ENCODE measurements at places on chromosomes 5 and 9.

DNA sequence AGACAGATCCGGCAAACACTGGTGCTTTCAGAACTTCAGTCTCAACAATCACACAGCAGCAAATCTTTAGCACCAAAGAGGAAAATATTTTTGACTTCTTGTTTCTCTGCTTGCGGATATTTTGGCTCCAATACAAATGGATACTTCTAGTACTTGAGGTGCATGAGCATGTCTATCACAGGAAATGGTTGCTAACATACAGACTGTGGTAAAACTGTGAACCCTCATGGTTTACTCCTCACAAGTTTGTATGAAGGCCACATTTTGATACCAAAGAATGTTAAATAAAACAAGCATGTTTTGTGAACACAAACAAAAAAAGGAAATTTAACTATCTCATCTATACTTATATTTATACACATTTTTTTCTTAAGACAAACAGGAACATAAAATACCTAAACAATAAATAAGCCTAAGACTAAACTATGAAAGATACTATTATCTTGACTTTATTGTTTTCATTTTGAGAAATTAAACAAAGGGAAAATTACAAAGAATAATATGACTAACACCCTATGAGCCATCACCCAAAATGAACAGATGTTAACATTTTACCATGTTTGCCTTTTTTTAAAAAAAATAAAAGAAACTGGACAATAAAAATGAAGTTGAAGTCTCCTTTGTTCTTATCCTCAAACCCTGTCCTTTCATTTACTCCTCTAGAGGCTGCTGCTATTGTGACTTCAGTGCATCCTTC lies 135.0 kb upstream of the LHFPL2 start:
- DNase-seq, result no peak

- no peak for DNase-seq
Observed at GRCh38 chr9:95023217-95024003, 294.1 kb downstream of the FANCC start.

- peak; percentile 91 for DNase-seq
Observed at GRCh38 chr9:132591244-132591643, 8.8 kb downstream of the BARHL1 start.

- no peak for DNase-seq
Observed at GRCh38 chr5:91164424-91164823, 218.7 kb downstream of the ARRDC3 start.

DNA sequence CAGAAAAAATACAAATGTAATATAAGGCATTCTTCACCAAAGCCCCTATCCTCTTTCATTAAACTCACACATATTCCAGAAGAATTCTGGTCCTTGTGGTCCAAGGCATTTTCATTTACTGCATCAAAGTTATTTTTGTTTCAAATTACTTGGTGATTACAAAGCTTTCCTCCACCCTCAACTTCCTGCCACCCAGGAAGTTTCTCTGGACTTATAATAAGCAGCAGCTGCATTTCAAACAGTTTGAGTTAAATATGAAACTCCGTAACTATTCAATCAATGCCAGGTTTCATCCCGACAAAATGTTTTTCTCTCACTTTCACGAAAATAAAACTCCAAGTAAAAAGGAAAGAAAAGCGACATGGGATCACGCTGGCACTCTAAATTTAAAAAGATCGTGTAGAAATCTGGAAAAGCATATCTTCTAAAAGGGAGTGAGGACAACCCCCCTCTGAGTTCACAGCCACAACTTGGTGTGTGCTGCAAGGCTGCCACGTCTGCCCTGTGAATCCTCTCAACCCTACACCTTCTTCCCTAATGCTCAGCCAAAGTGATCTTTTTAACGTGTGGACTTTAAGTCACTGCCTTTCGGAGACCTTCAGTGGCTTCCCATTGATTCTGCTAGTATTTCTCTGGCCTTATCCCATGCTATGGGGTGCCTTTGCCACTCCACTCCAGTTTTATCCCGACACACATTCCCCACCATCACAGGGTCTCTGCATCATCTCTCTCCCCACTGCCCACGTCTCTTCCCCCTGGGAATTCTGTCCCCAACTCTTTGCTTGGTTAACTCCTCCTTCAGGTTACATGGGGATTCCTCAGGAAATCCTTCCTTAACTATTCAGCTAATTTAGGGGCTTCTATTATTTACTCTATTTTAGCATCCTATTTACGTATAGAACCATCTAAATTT lies 91.1 kb upstream of the CER1 start:
- DNase-seq, result no peak

DNA sequence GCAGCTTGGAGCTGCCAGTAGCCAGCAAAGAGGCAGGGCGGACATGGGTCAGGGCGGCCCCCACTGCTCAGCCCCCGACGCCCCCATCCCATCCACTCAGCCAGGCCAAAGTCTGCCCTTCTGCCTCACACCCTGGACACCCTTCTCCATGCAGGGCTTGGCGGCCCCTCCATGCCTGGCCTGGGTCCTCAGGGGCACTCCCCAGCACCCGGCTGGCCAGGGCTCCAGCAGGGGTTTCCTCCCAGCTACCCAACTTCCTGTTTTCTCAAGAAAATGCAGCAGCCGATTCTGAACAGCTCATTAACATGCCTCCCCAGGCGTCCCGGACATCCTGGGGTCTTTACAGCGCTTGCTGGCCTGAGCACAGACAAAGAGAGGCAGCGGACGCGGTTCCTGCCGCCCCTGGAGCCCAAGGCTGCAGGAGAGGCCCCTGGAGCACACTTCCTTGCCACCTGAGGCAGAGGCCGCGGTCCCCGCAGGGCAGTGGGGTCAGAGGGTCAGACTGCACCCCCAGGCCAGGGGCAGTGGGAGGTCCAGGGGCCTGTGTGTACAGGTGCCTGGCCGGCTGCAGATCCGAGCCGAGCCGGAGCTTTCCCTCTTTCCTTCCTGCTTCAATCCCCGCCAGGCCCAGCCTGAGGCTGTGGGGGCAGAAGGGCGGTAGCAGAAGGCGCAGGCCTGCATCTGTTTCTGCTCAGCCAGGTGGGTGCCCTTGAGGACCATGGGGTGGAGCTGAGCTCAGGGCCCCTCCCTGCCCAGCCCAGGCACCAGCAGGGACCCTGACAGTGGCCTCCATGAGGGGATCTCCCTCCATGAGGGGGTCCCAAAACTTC lies 18.7 kb upstream of the NRARP start:
- peak; percentile 86 for DNase-seq

DNA sequence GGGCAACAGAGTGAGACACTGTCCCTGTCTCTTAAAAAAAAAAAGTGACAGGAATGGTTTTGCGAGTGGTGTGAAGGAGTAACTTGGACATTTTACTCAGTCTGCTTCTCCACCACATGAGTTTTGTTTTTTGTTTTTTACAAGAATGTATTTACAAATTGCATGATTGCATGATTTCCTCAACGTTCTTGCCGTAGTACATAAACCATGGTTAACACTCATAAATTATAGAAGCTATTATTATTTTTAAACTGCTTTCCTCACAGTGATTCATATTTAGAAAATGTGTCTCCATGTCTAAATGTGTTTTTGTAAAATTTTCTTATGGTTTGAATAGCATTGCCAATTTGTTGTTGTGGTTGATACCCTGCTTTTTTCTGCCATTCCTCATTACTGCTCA lies 220.0 kb downstream of the GOLPH3 start:
- DNase-seq, result no peak

DNA sequence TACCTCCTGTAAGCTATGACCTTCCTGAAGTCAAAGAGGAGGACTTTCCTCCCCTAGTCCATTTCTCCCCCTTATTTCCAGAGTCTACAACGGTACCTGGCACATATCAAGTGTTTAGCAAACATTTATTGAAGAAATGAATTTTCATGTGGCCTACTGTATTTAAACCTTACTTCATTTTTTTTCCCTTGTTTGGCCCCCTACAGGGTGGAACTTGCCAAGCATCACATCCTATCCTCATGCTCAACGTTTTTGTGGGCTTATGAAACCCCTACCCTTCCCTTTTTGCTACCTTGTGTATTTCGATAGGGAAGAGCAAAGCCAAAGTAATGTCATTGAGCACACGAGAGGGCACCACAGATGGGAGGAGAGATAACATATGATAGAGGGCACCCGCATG lies 1857.8 kb upstream of the WWC1 start:
- DNase-seq, result no peak

DNA sequence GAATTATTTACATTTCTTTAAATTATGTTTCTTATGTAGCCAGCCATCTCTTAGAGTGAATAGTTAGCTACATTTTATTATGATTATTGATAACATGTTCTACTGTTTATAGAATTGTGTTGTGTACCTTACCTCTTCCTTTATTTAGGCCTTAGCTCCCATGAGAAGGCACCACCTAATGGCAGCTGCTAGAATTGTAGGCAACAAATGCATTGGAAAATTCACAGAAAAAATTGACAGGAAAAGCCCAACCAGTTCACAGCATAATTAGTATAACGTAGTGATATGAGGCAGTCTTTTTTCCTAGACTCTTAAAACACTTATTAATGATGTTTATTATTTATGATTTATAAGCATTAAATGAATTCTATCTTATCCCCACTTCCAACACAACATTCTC lies 175.8 kb downstream of the WDR70 start:
- peak; percentile 36 for DNase-seq

GRCh38 chr9:83511051-83511450 lies 27.1 kb downstream of the FRMD3 start:
- DNase-seq, result no peak

- no peak for DNase-seq
Observed at GRCh38 chr5:92927291-92927778, 653.7 kb downstream of the NR2F1-AS1 start.

- no peak for DNase-seq
Observed at GRCh38 chr9:127088724-127089615, 33.5 kb downstream of the ANGPTL2 start.

DNA sequence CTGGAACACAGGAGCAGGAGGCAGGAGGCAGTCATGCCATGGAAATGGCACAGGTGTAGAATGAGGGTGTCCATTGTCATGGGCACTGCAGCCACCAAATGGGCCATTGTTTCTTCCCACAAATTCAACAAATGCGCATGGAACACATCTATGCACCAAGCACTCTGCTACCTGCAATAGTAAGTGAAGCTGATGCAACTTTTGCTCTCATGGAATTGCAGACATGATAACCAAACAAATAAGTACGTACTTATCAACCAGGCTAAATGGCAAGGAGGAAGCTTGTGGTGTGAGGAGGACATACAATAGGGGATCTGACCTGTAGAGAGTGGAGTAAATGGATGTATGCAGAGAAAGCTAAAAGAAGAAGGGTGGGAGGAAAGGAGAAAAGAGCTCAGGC lies 116.8 kb downstream of the TRIM36 start:
- DNase-seq, result no peak

- DNase-seq, result no peak
Observed at GRCh38 chr9:71680189-71680980, 87.9 kb downstream of the CEMIP2 start.

DNA sequence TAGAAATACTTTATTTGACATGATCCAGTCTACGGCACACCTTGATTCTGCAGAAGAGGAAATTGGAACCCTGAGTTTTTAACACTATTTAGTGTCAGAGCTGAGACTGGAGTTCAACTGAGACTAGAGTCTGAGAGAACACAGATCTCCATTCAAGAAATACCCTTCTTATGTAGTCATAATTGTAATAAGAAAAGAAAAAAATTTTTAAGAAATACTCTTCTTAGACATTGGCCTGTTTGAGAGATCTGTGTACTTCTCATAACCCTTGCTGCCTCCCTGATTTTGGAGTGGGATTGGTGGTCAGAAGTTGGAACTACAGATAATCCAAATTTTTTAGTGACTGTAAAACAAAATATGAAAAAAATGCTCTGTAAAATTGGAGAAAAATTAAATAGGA lies 253.4 kb downstream of the ARRDC3 start:
- no peak for DNase-seq

DNA sequence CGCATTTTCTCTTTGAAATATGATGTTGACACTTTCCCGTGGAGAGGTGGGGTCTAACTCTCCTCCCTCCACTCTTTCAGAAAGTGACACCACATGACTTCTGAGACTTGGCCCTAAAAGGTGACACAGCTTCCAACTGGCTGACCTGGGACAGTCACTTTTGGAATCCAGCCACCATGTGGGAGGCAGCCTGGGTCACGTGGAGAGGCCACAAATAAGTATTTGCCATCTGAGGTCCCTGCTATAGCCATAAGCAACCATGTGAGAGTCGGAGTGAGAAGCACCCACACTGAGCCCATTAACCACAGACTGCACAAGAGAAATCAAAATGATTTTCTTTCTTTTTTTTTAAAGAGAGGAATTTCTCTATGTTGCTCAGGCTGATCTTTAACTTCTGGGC lies 4.1 kb upstream of the PHYKPL start:
- DNase-seq, result no peak

- DNase-seq, result no peak
Observed at GRCh38 chr5:130762031-130762430, 403.0 kb downstream of the HINT1 start.

GRCh38 chr5:59293700-59294099 lies 599.8 kb downstream of the PDE4D start:
- DNase-seq, result no peak

Measured in H7 (cell line).